ENCODE measurements at places on chromosomes 2 and 18.

- no peak for DNase-seq
Measured at GRCh38 chr2:164015328-164016123, 279.7 kb upstream of the FIGN start.

GRCh38 chr2:88281302-88282217 is 111.4 kb downstream of the THNSL2 start:
- DNase-seq, result no peak

- DNase-seq, result no peak
Measured at GRCh38 chr2:217887841-217888701, 114.7 kb downstream of the TNS1 start.

DNA sequence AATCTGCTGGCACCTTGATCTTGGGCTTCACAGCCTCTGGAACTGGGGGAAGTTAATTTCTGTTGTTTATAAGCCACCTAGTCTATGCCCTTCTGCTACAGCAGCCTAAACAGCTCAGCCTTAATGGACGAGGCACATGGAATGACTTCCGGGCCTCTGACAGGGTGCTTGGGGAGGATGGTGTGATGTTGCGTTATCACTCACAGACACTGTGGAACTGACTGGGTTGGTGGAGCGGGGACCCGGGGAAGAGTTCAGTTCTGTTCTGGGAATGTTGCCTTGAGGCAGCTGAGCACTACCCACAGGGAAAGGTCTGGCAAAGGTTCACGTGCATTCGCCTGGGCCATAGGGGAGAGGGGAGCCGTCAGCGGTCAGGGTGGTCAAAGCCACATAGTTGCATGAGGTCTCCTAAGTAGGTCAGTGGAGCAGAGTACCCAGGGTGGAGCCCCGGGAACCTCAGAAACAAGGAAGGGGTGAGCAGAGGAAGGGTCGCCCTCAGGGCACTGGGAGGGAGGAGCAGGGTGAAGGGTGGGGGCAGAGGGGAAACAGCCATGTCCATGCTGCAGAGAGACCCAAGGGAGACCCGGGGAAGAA is 36.2 kb downstream of the LRRFIP1 start:
- no peak for DNase-seq

GRCh38 chr18:46098616-46098933 is 479 bp upstream of the ATP5F1A start:
- DNase-seq, result peak; percentile 6

- no peak for DNase-seq
Measured at GRCh38 chr2:134190807-134191203, 63.1 kb upstream of the MGAT5 start.

- peak; percentile 13 for DNase-seq
Measured at GRCh38 chr2:42567806-42568400, 529 bp upstream of the MTA3 start.

- DNase-seq, result no peak
Measured at GRCh38 chr2:179952658-179953057, 54.4 kb downstream of the CWC22 start.

DNA sequence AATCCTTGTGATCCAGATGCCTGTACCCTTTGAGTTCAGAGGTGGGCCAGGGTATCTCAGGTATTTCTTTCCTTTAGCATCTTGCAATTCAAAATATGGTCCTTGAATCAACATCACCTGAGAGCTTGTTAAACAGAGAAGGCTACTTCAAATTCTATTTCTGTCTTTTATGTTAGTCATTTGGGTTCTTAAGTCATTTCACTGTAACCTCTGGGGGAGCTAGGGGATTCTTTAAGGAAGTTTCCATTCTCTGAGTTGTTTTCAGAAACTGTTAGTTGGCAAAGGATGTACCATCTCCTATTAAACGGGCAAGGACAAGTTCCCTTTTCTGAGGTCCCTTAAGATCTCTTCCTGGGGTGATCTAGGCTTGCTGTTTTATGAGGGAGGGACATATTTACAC is 16.6 kb downstream of the CFLAR start:
- no peak for DNase-seq

GRCh38 chr18:74399091-74399887 is 57.8 kb downstream of the DIPK1C start:
- DNase-seq, result no peak

DNA sequence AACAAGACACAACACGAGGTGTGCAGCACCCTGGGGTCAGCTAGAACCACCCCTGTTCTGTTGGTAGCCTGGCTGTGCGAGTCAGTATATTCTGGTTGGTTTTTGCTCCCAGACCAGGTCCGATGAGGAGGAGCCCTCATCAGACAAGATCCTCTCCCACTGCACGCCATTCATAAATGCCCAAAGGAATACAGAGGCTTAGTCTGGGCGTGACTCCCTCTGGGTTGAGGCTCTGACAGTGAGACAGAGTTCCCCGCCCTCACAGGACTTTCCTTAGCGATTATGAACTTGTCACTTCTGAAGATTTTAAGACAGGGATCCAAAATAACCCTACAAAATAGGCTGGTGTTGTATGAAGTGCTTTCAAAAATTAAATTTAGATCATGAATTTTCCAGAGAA is 85.5 kb upstream of the MC2R start:
- no peak for DNase-seq

DNA sequence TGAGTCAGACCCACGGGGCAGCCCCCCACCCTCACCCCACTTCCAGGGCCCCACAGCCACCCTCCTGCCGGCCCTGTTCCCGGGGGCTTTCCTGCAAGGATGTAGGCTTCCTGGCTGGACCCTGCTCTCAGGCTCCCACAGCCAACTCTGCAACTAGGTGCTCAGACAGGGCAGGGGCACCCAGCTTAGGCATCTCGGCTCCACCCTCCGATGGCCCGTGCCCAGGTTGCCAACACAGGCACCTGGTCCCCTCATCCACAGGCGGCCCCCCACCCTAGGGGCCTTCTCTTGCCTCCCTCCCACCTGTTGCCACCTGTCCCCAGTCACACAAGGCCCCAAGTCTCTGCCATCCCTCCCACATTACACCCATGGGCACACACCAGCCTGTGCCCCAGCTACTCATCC is 34.6 kb downstream of the HS6ST1 start:
- DNase-seq, result no peak

DNA sequence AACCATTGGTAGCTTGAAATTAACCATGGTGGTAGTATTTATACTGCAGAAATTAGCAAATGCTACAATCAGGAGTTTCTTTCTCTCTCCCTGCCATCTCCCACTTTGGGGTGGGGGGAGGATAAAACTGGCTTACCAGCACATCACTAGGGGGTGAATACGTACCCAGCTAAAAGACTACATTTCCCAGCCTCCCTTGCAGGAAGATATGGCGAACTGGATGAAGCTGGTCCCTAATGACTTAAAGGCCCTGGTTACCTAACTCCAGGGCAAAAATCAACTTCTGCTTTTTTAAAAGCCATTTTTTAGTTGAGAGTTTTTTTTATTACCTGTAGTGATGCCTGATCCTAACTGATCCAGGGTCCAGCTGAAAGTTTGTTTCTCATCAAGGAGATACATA is 70.3 kb upstream of the RAB12 start:
- no peak for DNase-seq

GRCh38 chr18:11994703-11995444 is 13.6 kb downstream of the IMPA2 start:
- peak; percentile 35 for DNase-seq

GRCh38 chr2:73022024-73022568 is 49.4 kb downstream of the SFXN5 start:
- DNase-seq, result no peak

DNA sequence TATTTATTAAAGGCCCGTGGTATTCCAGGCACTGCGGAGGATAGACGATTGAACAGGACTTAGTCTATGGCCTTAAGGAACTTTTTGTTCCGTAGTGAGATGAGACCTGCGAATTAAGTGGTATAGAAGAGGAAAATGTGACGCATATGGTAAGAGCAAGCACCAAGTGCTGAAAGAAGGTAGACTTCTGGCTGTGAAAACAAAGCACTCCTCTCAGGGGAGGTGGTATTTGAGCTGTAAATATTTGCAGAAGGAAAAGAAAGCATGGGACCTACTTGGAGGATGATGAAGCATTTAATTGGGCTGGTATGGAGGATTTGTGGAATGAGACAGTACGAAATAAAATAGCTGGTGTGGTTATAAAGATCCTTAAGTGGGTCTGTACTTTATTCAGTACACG is 62.5 kb downstream of the GPR39 start:
- DNase-seq, result no peak

GRCh38 chr2:144137705-144138428 is 382.1 kb downstream of the ZEB2 start:
- peak; percentile 81 for DNase-seq

DNA sequence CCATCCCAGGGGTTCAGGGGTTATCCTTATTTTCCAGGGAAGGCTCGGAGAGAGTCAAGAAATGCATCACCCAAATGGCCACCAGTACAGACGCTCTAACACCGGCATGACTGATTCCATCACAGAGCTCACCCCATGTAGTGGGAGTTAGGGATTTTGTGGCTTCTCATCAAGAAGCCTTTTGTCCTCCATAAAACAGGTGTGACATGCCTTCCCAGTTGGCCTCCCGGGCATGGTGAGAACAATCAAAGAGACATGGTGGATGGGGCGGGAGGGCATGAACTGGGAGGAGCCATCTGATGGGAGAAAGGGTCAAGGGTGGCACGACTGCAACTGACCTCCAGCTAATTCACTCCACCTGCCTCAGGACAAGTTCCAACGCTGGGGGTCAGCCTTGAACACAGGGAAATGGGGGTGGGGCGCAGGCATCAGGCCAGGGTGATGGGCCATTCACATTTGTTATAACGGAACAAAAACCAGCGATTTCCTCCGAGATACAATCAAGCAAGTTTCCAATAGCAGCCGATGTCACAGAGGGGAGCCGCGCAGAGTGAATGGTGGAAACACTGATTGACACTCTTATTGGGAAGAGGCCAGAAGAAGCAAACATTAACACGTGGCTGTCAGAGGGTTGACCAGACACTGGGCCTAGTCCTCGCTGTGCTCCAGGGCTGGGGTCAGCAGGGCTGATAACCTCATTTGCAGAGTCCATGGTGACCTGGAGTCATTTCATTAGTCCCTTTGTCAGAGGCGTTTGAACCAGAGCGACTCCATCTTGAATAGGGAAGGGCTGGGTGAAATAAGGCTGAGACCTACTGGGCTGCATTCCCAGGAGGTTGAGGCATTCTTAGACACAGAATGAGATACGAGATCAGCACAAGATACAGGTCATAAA is 80.5 kb upstream of the HPCAL1 start:
- DNase-seq, result no peak

GRCh38 chr2:241568726-241569125 is 10.2 kb downstream of the BOK start:
- no peak for DNase-seq

GRCh38 chr2:70895998-70896764 is 39.5 kb upstream of the ATP6V1B1 start:
- DNase-seq, result no peak

GRCh38 chr2:157866666-157867642 is 9.2 kb downstream of the ACVR1 start:
- no peak for DNase-seq

DNA sequence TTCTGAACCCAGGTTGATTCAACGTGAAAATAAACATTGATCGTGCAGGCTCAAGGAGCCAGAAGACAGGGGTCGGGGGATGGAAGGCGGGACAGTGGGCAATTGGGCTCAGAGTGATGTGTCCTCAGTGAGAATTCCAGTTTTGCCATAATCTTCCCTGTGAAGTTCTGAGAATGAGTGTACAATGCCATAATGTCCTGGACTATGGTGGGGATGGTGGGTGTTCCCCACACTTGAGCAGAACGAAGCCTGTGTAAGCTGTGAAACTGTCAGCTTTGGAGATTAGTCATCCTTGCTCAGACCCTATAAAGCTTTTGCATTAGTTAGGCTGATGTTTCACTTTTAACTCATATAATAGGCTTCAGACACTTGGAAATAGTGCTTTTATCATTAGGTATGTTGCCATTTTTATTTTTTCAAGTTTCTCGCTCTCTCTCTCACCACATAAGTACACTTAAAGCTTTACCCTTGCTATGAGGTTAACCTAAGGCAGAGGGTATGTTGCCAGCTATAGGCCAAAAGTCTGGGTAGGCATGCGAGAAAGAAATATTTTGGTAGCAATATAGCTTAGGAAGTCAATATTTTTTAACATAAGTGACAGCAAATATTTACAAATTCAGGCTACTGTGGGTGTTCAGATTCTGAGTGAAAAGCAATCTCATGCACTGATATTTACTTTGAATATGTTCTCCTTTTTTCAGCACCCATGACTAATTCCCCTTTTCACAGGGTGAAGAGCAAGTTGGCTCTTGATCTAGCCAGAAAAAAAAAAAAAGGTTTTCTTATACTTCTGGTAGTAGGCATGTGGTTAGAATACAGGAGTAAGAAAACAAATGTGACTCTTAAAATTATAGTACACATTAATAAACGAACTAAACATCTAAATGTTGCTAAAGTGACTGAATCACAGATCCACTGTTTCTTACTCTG is 47.2 kb downstream of the CDC42EP3 start:
- DNase-seq, result peak; percentile 84

DNA sequence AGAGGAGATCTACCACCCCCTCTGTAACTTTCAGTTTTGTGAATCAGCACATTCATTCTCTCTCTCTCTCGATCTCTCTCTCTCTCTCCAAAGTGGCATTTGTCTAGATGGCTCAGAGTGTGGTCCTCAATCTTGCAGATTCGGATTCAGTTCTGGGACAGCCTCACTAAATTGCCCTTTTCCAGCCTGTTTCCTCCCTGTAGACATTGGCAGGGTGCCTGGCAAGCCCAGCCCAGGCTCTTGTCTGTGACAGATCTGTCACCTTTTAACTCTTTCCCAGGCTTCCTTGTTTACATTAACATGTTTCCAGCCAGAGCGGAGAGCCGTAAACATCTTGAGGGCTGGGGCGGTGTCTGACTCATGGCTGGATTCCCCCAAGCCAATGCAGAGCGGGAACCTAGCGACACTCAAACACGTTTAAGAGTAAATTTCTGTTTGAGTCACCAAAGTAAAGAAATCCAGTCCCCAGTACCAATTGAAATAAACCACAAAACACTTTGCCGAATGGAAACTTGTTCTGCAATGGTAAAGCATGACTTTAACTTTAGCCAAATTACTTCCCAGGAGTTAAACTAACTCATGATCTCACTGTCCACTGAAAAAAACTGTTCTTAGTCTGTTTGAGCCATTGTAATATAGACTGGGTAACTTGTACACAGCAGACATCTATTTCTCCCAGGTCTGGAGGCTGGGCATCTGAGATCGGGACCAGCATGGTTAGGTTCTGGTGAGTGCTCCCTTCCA is 6.6 kb upstream of the CYP27C1 start:
- DNase-seq, result peak; percentile 97

DNA sequence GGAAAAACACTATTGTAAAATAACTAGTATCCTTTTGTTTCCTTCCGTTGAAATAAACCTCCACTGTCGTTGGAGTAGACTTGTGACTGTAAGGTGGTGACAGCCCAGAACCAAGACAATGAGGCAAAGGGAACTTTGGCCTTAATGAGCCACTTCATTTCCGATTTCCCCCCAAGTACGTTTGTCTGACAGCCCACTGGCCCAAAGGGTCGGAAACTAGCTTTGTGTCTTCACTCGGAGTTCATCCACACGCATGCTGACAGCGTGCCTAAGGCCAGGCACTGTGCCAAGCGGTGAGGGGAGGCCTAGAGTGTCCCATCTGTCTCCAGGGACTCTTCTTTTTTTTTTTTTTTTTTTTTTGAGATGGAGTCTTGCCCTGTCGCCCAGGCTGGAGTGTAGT is 21.0 kb downstream of the HJURP start:
- no peak for DNase-seq

GRCh38 chr2:148926291-148926961 is 51.4 kb downstream of the KIF5C start:
- DNase-seq, result peak; percentile 39
